ENCODE measurements at places on chromosomes 7 and 10.

- peak; percentile 67 for DNase-seq
Observed at GRCh38 chr7:125644109-125644508, 714.5 kb upstream of the POT1 start.

- peak; percentile 75 for DNase-seq
Observed at GRCh38 chr7:100478958-100479660, at the start of gene TSC22D4. Gene TSC22D4 (minus strand): TSS chr7:100479214. CDS start chr7:100478038, 1,176 bp downstream.

GRCh38 chr10:77036993-77037734 is 600.4 kb downstream of the KCNMA1 start:
- DNase-seq, result peak; percentile 62

- no peak for DNase-seq
Observed at GRCh38 chr10:23742368-23742767, 303.5 kb downstream of the OTUD1 start.

DNA sequence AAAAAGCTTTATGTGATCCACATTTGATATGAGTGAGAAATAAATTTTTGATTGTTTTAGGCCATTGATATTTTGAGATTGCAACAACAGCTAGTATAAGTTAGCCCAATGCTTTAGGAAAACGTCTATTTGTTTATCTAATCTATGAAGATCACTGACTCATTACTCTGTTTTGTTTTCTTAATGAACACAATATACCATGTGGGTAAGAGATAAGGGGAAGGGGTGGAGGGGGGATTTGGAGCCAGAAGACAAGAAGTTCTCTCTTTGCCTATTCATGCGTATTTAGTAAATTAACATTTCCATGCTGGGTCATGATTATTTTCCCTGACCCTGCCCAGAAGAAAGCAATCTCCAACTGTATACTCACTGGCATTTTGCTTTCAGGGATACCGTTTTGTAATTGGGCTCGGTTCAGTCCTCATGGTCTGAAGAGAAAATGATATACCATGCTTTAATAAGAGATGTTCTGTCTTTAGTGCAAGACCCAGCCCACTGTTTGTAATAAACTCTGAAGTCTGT is 359.5 kb upstream of the NPSR1 start:
- no peak for DNase-seq

- no peak for DNase-seq
Observed at GRCh38 chr10:52807803-52808202, 35.2 kb upstream of the MBL2 start.

DNA sequence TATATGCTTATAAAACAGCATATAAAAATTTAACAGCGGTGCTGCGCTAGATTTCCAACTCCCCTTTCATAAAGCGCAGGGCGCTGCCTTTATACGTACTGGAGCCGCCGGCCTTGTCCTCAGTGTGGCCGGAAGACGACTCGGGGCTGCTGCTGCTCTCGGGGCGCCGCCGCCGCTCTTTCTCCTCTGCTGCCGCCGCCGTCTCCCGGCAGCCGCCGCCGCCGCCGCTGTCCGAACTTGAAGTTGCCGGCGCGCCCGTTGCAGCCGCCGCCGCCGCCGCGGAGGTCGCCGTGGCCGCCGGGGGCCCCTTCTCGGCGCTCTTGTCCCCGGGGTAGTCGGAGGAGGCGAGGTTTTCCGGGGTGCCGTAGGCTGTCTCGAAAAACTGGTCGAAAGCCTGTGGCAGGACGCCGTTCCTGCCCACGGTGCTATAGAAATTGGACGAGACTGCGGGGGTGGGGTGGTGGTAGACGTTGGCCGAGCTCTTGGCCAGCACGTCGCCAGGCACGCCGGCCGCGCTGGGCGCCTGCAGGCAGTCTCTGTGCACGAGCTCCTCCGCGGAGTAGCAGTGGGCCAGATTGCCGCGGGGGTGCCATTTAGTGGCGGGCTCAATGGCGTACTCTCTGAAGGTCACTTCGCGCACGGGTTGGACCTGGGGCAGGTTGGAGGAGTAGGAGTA is 557 bp downstream of the HOXA11 start:
- peak; percentile 86 for DNase-seq

GRCh38 chr7:143199040-143199439 is 15.8 kb downstream of the TAS2R39 start:
- no peak for DNase-seq

GRCh38 chr7:148296994-148297644 is 293.4 kb upstream of the C7orf33 start:
- no peak for DNase-seq

DNA sequence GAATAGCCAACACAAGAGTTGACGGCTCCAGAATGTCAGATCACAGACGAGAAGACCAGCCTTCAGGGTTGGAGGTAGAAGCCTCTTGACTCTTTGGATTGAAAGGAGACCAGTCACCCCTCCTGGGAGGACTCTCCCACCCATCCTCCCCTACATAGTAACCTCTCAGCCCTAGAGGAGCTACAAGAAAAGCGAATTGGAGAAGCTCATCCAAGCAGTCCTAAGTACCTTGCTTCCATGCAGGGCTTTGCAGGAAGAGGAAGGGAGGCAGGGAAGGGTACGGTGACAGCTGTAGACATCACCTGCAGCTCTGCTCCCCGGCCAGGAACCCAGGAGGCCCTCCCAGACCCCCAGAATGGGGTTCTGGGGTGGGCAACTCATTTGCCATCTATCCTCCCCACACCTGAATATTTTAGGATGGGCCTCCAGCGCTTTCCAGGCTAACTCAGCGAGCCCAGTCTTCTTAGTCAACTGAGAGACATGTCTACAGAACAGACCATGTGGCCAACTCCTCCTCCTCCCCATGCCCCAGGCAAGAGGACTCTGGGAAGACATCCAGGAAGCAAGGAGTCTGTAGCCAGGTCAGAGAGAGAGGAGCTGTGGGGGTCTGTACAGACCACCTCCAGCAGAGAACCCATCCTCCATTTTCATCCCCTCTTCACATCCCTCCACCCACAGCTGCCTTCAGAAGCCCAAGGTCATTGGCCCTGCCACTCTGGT is 55.6 kb upstream of the LBX1 start:
- peak; percentile 48 for DNase-seq

DNA sequence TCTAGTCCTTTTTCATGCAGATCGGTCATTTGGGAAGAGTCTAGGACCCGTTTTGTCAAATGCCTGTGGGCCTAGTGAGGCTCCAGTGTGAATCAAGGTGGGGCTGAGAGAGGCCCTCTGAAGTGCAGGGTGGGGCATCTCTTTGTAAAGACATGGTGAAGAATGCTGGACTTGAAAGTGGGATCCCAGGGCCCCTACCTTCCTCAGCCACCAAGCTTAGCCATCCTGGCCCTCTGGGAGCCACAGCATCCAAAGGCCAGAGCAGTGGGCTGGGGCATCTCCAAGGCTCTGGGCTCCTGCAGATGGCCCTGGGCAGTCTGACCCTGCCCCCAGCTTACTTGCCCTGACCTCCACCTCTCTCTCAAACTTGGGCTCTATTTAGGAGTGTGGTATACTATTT is 78.5 kb downstream of the ADCY1 start:
- no peak for DNase-seq

DNA sequence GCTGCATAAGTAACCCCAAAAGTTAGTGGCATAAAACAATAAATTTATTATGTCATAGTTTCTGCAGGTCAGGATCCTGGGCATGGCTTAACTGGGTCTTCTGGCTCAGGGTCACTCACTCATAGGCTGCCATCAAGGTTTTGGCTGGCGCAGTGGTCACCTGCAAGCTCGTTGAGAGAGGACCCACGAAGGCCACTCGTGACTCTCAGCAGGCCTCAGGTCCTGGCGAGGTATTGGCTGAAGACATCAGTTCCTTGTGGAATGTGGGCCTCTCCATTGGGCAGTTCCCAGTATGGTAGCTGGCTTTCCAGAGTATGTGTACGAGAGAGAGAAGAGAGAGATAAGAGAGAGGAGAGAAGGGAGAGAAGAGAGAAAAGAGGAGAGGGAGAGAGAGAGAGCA is 138.3 kb upstream of the KLF14 start:
- no peak for DNase-seq

GRCh38 chr10:104980368-104980767 is 339.3 kb downstream of the SORCS3 start:
- no peak for DNase-seq

DNA sequence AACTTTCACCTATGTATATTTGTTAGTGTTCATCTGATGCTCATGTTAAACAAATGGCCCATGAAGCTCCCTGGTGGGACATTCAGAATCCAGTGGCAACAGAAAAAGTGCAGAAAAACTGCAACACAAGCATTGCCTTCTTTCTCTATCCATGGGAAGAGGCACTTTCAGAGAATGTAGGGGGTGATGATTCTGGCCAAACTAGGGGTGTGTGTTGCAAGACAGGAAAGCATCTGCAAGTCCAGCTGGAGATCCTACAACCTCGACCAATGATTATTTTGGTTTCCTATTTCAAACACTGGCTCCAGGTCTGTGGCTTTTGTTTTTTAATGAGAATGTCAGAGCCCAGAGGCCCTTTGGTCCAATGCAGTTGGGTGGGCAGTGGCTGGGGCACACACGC is 198.7 kb downstream of the CXCL12 start:
- DNase-seq, result no peak

- no peak for DNase-seq
Observed at GRCh38 chr10:119680650-119681081, 29.5 kb downstream of the BAG3 start.

- no peak for DNase-seq
Observed at GRCh38 chr7:123569352-123570010, 11.9 kb upstream of the NDUFA5 start.
